ENCODE measurements at places on chromosomes 4 and X. TPM values are rescaled to one million over a fixed set of nuclear protein-coding genes. Genes with fewer than 3 reads are reported as not detected.

DNA sequence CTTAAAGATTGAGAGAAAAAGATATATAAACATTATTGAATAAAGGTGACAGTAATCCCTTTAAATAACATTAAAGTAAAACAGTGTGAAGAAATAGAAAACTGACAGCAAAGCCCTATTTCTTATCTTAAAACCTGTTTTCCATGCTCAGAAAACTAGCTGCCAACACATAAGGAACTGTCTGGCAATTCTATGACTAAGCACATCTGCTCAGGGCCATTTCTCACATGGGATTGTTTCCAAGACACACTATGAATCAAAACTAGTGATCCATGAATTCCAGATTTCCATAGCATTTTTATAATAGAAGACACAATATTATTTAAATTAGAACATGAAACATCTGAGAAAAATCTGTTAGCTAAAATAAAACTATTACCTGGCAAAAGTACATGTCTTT is 113.4 kb downstream of the SCLT1 start:
- peak; percentile 47 for DNase-seq

Gene LEF1
- total RNA-seq, result 7.1 TPM

Gene TCP11X2
- 0.59 TPM for total RNA-seq

GRCh38 chr4:20287246-20287645 is 35.5 kb downstream of the SLIT2 start:
- no peak for DNase-seq

DNA sequence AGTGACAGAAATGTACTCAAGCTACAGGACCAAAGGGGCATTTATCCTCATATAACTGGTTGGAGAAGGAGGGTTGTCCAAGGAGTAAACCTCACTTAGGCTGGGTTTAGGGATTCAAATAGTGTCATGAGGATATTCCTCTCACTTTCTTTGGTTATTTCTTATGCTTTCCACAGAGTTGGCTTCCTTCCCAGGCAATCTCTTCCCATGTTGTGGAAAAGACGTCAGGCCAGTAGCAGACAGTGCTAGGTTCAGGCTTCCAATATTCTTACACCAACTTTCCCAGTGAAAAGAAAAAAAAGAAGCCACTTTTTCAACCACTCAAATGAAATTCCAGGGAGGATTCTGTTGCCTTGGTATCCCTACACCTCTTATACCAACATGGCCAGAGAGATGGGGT is 653.0 kb downstream of the C4orf33 start:
- DNase-seq, result no peak

DNA sequence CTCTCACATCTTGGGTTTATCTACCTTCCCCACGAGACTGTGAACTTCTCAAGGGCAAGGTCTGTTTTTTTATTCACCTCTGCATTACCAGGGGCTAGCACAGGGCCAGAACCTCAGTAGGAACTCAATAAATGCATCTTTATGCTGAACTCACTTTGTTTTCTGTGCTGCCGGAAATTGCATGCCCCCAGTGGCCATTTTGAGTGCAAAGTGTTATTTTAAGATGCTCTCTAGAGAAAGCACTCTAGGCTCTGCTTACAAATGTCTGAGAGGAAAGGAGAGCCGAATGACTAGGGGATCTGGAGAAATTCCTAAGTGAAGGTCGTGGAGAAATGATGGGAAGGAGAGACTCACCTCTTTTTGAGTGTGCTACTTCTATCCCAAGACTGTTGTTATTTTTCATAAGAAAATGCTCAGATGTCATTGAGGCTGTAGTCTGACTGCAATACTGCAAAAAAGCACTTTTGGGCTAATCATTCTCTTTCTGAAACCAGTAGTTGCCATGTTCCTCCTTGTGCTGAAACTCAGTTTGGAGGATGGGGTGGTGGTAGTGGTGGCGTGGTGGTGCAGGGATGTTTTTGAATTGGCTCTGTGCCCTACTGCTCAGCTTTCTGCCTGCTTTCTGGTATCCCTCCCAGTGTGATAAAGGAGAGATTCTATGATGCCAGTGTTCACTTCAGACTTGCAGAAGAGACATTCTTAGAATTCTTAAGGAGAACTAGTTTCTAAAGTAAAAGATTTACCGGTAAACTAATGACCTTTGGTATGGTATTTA is 41.3 kb downstream of the DOCK11 start:
- peak; percentile 42 for DNase-seq

DNA sequence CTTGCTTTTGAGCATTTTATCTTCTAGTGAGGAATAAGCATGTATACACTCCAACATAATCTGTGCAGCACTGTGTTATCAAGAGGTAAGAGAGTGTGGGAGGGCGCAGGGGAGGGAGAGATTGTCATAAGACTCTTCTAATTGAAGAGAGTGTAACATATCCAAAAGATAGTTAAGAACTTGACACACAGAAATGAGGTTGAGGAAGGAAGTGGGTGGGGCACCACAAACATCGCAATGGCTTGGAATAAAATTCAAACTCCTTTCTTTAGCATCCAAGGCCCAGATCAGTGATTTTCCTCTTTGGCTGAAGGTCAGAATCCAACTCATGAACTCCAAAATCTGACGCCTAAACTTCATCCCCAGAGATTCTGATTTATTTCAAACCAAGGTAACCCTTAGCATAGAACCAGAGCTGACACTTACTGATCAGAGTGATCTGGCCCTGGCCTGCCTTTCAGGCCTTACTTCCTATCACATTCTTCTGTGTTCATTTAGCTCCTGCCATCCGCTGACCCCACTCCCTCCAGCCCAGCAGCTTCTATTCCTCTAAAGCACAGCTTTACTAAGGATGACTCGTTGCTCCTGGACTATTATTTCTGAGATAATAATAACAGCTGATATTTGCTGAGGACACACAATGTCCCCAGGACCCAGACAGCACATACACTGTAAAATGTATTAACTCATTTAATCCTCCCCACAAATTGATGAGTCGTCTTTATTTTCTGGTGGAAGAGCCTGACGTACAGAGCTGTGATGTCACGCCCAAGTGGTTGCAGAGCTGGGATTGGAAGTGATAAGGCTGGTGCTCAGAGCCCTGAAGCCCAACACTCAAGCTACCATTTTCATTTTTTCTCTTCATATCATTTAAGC is 10.6 kb upstream of the CTSO start:
- DNase-seq, result no peak

DNA sequence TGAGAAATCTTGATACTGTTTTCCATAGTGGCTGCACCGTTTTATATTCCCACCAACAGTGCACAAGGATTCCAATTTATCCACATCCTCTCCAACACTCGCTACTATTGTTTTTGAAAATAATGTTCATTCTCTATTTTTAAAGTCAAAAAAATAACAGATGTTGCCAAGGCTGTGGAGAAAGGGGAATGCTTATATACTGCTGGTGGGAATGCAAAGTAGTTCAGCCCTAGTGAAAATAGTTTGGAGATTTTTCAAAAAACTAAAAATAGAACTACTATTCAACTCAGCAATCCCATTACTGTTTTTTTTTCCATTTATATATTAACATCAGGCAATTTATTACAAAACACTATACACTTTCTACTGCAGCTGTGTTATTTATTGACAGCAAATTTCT is 208.7 kb downstream of the CBLL2 start:
- no peak for DNase-seq

Gene MAGEA12
- total RNA-seq, result 0.84 TPM

Gene SLC9B1
- 4.0 TPM for total RNA-seq

Gene SPIN3
- total RNA-seq, result 32.7 TPM

All from dorsolateral prefrontal cortex (tissue), 122 donors.